Stimulated activated CD8-positive, alpha-beta memory T cell treated with anti-CD3 and anti-CD28 coated beads, Interleukin-4, amount 100 ng/mL, for 1 hour (primary cell): ENCODE measurements at places on chromosomes 16 and 17.

DNA sequence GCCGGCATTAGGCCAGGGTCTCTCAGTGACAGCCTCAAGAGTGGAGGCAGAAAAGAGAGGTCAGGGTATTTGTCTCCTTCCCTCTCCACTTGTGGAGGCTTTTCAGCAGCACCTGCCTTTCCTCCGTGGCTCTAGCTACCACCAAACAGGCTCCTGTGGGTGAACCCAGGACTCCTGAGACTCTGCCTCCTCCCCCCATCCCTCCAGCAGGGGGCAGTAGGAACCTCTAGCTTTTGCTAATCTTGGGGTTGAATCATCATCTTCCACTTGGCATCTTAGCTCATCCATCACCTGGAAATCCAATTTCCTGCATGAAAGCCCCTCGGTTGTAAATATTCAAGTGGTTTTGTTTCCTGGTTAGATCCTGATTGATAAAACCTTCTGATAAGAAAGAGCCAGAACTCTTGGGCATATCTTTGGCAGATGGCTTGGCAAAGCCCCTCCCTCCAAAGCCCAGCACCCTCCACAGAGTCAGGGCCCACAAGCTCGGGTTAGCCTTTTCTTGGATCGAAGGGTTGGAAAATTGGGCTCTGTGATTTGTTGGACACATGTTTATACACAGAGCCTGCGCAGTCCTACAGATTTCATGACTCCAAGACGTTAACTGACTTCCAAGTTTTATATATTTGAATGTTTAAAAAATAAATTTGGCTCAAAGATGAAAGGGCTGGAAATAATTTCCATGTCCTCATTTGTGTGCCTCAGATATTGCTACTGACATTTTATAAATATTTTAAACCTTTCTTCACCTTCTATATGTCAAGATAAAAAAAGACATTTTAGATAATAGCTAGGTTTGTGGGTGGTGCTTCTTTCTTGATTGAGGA, 322.1 kb downstream of the MAP2K4 start:
- no peak for DNase-seq

DNA sequence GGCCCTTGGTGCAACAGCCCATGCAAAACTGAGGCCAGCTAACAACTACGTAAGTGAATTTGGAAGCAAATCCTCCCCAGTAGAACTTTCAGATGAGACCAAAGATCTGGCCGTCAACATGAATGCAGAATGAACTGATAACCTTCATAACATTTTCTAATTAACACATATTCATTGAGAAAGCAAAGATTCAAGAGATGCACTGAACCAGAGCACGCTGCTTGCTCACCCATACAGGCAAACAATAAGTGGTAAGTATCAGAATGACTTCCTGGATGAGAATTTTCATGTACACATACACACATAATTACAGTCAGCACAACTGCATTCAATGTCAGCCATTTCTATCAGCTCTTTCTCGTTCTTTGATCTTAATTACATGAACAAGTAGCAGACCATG, 30.6 kb downstream of the XYLT1 start:
- DNase-seq = no peak

- DNase-seq = no peak
Measured at GRCh38 chr16:12066823-12067222, 90.3 kb downstream of the SNX29 start.

GRCh38 chr17:61409301-61410112, 9.9 kb downstream of the TBX2 start:
- no peak for DNase-seq

GRCh38 chr17:63402431-63403212, 43.5 kb downstream of the CYB561 start:
- DNase-seq = no peak

DNA sequence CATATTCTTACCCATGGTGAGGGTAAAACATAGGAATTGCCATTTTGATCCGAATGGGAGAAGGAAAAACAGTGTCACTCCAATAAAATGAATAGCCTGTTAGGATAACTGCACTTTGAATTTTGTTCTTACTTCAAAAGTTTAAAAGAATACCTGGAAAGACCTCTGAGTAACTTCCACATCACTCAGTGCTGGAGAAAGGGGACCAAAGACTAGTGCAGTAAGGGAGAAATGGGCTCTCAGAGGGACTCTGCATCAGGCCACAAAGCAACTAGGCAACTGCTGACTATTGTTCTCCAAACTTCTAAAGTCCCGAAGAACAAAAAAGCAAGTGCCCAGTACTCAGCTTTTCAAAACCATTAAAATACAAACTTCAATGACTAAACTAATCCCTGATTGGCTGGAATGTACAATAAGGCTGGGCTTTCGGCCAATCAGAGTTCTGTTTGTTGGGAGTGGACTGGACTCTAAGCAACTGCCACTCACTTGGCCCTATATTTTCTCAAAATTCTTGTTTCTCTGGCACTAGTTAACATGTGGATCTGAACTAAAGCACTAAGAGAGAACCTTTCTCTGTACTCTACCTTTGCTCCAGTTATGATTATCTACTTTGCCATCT, 6.2 kb downstream of the DNAJC7 start:
- no peak for DNase-seq

DNA sequence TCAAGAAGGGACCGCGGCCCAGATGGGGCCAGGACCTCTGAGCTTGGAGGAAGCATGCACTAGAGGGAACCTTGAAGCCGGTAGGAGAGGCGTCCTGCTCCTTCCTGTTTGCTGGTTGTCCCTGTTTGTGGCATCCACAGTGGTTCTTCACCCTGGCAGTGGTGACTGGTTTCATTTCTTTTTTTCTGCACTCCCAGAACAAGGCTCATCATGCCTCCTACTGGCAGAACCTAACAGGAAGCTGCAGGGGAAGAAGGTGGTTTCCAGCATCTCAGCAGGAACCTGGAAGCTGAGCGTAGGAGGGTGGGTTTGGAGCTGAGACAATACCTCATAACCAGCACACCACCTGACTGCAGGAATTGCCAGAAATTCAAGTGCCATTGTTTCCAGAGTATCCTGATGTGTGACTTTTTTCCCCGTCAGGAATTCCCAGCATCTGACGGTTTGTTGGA, 5.8 kb downstream of the TMEM231 start:
- no peak for DNase-seq
